ENCODE measurements at places on chromosomes 1 and 21.

DNA sequence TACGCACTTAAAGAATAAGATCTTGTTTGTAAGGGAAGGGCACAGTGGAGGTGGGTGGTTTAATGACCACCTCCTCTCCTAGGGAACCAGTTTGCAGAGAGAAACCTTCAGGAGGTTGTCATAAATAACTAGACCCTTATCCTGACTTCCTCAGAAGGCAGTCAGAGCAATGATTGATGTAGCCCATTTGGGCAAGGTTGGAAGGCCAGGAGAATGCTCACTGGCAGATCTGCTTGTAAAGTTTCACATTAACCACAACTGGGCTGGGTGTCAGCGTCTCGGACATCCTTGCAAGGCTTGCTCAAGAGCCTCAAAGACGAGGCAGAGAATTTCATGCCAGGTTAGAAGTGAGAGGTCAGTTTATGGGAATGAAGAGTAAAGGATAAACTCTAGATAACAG is 87.6 kb upstream of the TRABD2B start:
- DNase-seq, result no peak

DNA sequence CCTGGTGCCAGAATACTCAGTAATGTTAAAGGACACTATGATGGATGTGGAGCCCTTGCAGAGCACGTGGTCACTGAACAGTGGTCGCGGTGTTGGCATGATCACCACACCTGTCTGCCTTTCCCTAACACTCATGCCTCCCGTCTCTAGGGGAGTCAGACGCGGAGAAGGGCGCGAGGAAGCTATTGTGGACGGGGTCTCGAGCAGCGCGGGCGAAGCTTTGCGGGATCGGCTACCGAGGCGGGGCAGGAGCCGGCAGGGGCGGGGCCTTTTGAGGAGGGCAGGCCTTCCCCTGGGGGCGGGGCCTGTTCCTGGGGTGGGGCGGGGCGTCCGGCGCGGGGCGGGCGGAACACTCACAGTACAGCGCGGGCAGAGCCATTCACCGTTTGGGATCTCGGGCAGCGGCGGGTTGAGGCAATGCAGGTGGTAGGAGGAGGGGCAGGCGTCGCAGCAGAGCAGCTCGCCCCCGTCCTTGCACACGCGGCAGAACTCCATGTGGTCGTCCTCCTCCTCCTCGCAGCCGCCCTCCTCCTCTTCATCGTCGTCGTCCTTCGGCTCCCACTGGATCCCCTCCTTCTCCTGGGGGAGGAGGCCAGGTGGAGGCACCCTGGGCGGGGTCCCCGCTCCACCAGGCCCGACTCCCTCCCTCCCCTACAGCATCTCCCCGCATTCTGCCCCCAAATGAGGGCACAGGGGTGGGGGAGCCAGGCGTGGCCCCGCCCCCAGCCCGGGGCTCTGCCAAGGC is 31.5 kb downstream of the CHD5 start:
- DNase-seq, result peak; percentile 76

- no peak for DNase-seq
These were observed 27.6 kb downstream of the USP33 start for GRCh38 chr1:77732090-77732489.

GRCh38 chr1:9696793-9697192 is 45.3 kb downstream of the PIK3CD start:
- no peak for DNase-seq

DNA sequence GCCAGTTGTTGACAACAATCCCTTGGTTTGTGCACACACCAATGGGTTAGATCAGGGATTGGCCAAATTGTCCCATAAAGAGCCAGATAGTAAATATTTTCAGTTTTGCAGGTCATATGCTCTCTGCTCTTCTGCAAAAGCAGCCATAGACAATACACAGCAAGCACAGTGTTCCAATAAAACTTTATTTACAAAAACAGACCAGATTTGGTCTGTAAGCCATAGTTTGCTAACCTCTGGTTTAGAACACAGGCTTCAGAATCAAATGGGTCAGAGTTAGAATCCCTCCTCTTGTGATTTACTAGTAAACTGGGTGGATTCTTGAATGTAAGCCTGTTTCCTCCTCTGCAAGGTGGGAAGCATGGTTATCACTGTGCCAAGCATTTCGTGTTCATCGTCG is 65.3 kb upstream of the EFHD2 start:
- no peak for DNase-seq

DNA sequence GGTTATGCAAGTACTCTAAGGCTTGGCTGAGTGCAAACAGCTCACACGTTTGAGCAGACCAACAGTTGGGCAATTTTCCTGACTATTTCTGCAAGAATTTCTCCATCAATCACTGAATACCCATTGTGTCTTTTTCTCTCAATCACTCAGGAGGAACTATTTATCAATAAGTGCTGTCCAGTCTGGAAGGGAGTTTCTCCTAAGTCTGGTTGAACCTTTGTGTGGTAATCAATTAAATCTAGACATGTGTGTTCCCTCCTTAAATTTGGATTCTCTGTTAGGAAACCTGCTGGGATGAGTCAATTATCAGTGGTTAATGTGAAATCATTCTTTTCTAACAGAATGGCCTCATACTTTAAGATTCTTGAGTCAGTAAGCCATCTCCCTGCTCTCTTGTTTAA is 6.8 kb upstream of the AADACL3 start:
- peak; percentile 50 for DNase-seq

DNA sequence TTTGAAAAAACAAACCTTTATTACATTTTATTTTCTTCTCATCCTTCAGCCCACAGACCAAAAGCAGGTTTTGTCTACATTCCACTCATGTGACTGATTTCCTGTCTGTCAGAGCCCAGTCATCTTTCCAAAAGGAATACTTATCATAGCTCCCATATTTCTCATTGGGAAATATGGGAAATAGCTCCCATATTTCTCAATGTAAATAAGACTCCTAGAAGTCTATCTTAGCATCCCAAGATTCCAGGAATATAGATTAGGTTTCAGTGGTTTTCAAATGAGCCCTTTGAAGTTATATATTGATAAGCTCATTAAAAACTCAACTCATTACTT is 19.1 kb upstream of the NRDC start:
- DNase-seq, result peak; percentile 76

GRCh38 chr1:246058466-246058865 is 448.6 kb downstream of the SMYD3 start:
- DNase-seq, result peak; percentile 45

DNA sequence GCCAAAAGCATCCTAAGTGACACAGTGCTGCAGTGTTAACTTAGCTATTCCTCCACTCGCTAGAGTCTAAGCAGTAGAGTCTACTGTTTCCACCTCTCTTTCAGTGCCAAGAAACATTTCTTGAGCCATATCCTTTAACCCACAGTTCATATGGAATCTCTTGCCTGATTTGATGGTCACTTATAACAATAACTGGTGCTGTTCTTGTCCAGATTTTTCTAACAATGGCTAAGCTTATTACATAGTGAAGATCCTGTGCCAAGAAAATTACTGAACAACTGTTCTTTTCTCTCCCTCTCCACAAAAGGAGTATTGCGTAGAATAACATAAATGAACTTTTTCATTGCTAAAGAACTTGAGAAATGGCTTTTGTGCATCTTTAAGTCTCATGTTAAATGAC is 121.3 kb downstream of the CDC7 start:
- DNase-seq, result no peak

Data from MCF 10A (cell line).